CMK (cell line): ENCODE measurements at places on chromosomes 3 and 15.

GRCh38 chr3:143121241-143122088, 1.9 kb downstream of the CHST2 start:
- DNase-seq: peak; percentile 54

GRCh38 chr3:27533261-27533607, 49.0 kb upstream of the SLC4A7 start:
- no peak for DNase-seq

DNA sequence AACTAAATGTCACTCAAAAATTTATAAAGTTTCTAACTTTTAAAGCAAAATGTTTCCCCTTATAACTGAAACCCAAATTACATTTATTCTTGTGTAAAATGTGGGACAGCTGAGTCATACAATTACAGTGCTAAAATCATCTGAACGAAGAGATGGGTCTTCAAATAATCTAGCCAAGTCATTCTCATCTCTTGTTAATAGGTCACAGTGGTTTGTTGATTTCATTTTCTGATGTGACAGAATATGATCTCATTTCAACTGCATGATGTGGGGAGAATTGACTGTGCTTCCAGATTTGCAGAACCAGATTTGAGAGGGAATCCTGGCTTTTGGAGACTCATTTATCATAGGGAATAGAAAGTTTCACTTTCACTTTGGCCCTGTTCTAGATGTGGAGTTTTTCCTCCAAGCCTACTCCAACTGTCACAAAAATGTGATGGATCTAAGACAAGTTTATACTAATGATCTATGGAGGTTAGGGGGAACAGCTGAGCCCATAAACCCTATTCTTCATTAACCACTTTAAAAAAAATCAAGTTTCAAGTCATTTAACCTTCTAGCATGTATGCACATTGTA, 685.0 kb downstream of the PDCD6IP start:
- no peak for DNase-seq

GRCh38 chr15:71118881-71119632, 3.8 kb downstream of the THSD4 start:
- no peak for DNase-seq

GRCh38 chr3:4988983-4989834, 10.0 kb downstream of the BHLHE40 start:
- DNase-seq: no peak

DNA sequence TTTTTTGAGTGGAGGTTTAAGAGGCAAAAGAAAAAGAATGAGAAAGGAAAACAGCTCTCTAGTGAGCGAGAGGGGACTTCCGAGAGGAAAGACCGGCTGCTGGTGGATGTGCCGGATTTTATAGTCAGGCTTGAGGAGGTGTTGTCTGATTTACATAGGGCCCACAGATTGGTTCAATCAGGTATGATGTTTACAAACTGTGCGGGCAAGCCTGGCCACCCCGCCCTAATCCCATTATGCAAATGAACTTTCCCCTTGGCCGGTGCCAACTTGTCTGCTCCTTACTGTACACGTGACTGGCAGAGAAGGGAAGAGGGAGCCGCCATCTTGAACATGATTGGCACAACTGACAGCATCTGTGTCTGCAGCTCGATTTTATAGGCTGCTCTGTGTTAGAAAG, 44.7 kb downstream of the FAM43A start:
- no peak for DNase-seq

DNA sequence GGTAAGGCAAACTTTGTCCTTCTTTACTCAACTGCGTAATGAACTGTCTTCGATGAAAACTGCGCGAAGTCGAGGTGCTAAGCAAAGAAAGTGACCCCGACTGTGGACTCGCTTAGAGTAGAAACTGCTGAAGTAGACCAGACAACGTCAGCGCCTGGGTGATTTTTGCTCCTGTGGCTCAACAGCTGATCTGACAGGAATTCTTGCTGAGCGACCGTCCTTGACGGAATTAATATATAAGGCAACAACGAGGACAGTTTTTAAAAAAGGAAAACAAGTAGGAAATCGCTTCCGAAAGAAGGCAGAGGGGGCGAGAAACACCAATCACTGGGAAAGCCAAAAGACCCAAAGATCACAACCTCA, 541 bp downstream of the RPS27L start:
- no peak for DNase-seq

DNA sequence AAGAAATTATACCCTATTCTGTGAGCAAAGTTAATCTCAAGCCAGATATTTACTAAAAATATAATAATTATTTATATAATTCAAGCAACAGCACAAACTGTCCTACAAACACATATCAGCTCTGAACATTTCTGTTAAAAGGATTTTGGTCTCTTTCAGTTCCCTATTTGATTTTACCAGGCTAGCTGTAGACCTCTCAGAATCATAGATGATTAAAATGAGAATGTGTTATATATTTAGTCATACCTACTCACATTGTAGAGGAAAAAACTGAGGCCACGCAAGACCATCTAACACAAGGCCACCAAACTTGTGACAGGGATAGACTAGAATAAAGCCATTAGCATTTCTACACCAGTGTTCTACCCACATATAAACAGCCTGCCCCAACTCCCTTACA, 28.5 kb downstream of the ACKR4 start:
- DNase-seq: no peak

- DNase-seq: no peak
Measured at GRCh38 chr3:68802111-68802870, 130.1 kb downstream of the TAFA4 start.

GRCh38 chr15:77074350-77074749, 3.4 kb upstream of the TSPAN3 start:
- DNase-seq: no peak

- no peak for DNase-seq
Measured at GRCh38 chr15:78717956-78718656, 77.1 kb upstream of the CHRNB4 start.

DNA sequence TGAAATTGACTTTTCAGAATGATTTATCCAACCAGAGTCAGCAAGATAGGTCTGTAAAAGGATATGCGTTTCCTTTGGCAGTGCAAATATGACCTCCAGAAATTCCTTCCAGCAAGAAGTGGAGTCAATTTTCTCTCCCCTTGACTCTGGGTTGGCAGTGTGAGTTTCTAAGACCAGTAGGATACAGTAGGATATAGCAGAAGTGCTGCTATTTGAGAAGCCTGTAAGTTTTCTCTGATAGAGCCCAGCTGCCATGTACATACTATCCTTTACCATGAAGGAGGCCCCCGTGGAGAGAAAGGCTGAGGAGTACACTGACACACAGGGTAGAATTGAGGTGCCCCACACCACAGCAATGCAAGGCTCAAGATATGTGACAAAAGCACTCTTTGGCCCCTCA, 409.1 kb upstream of the PDZRN3 start:
- no peak for DNase-seq

GRCh38 chr3:19077388-19077787, 70.9 kb upstream of the KCNH8 start:
- DNase-seq: no peak
